ENCODE measurements at places on chromosomes 7 and 10.

GRCh38 chr7:6482307-6482706 is 34.6 kb upstream of the DAGLB start:
- DNase-seq = no peak

DNA sequence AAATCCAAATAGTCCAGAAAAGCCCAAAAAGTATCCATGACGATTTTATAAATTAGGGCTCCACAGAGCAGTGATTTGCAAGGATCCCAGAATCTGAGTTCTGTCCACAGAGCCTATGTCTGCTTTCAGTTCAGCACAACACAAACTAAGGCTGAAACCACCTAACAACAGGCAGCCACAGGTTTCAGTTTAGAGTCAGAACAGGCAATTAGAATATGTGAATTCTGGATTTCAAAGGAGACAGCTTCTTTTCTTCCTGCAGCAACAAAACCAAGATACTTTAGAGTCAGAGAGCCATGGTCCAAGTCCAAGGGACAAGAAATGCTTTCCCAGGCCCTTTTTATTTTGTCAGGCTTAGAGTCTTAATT is 23.6 kb downstream of the IFIT3 start:
- peak; percentile 50 for DNase-seq

DNA sequence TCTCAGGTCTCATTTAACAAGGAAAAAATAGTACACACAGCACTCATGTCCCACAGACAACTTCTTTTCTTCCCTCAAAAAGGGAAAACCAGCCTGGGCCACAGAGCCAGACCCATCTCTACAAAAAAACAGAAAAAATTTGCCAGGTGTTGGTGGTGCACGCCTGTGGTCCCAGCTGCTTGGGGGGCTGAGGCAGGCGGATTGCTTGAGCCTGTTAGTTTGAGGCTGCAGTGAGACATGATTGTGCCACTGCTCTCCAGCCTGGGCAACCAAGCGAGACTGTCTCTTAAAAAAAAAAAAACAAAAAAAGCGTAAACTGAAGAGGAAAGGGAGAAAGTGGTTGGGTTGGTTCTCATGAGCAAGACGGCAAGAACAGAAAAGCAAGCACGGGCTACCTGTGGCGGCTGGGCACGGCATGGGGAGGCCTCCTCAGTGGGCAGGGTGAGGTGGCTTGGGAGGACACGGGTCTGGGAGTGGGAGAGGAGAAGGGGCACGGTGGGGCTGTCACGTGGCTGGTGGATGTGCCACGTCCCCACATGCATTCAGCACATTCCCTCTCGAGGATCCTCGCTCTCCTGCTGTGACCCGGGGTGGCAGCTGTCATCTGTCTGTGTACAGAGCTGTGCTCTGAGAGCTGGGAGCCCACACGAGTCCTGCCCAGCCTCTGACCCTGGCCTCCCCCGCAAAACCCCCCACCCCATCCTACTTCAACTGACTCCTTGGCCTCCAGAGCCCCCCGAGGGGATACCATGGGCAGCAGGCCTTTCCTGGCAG is 219.7 kb downstream of the MLLT10 start:
- no peak for DNase-seq

- DNase-seq = no peak
These were observed 78.4 kb upstream of the LEP start for GRCh38 chr7:128162666-128163065.

GRCh38 chr10:88401671-88402347 is 181.3 kb downstream of the RNLS start:
- peak; percentile 22 for DNase-seq

DNA sequence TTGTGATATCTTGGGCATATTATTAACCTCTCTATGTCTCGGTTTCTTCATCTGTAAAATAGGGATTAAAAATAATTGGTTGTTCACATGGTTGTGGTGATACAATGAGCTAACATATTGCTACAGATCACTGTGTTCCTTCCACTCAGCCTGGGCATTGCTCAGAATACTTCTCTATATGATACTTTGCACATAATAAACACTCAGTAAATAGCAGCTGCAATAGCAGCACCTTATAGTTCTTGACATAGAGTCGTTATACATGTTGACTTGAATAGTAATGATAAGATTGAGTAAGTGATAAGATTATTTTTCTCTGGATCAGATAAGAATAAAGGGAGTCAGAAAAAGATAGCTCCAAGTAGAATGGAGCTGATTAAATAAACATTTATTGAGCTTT is 42.3 kb downstream of the PTTG1IP2 start:
- no peak for DNase-seq

DNA sequence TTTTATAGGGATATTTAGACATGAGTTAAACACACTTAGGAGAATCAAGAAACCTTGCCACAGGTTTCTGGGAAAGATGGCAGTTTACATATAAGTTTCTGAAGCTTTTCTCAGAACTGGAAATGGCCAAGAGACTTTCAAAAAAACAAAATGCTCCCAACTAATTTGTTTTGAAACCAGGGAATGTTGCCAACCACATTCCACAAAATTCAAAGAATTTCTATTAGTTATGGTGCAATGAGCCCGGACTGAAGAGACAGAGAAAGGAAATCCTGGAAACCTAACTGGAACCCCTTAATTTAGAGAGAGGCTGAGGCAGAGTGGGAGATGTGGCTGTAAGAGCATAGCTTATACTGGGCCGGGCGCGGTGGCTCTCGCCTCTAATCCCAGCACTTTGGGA is 128.5 kb downstream of the PTEN start:
- no peak for DNase-seq

Measured in SW480 (cell line).